ENCODE measurements at places on chromosomes 1 and 21. TPM values are rescaled to one million over a fixed set of nuclear protein-coding genes. Genes with fewer than 3 reads are reported as not detected.

CD247 gene
- 0.48 TPM for total RNA-seq

ASB17 gene
- total RNA-seq = not detected

AVPR1B gene
- not detected for total RNA-seq

ICOSLG gene
- total RNA-seq = 2.6 TPM

MXRA8 gene
- total RNA-seq = 2.2 TPM

ANGPTL3 gene
- total RNA-seq = 248 TPM

ZNF648 gene
- 0.39 TPM for total RNA-seq

OR6F1 gene
- not detected for total RNA-seq

TCHH gene
- total RNA-seq = 0.11 TPM

SAMD13 gene
- total RNA-seq = not detected

SH2D5 gene
- total RNA-seq = not detected

CYP4Z1 gene
- total RNA-seq = not detected

TMEM54 gene
- total RNA-seq = 7.0 TPM

TMPRSS3 gene
- 0.53 TPM for total RNA-seq

NEK2 gene
- 0.22 TPM for total RNA-seq

IFNGR2 gene
- 21.0 TPM for total RNA-seq

CCDC30 gene
- 0.93 TPM for total RNA-seq

TDRKH gene
- 2.0 TPM for total RNA-seq

MPZ gene
- 14.3 TPM for total RNA-seq

DEDD gene
- 17.0 TPM for total RNA-seq

TSHB gene
- not detected for total RNA-seq

TSSK3 gene
- total RNA-seq = 0.99 TPM

ADAR gene
- 105 TPM for total RNA-seq

SERTAD4 gene
- not detected for total RNA-seq

PDC gene
- not detected for total RNA-seq

SLC44A5 gene
- total RNA-seq = 0.86 TPM

CD101 gene
- total RNA-seq = 1.9 TPM

KIAA0319L gene
- 60.5 TPM for total RNA-seq

ACTN2 gene
- 0.43 TPM for total RNA-seq

RIMS3 gene
- total RNA-seq = 0.37 TPM

MSH4 gene
- not detected for total RNA-seq

ASTN1 gene
- 0.06 TPM for total RNA-seq

ADGRL4 gene
- 3.0 TPM for total RNA-seq

CFAP107 gene
- total RNA-seq = not detected

TMOD4 gene
- total RNA-seq = not detected

CACNA1S gene
- total RNA-seq = not detected

AJAP1 gene
- 0.35 TPM for total RNA-seq

IVL gene
- not detected for total RNA-seq

FCRL1 gene
- not detected for total RNA-seq

CNST gene
- 9.8 TPM for total RNA-seq

LAPTM5 gene
- 26.1 TPM for total RNA-seq

AMPD1 gene
- 0.13 TPM for total RNA-seq

CLCNKB gene
- total RNA-seq = not detected

TRIM67 gene
- not detected for total RNA-seq

PLA2G2C gene
- total RNA-seq = not detected

CFAP45 gene
- not detected for total RNA-seq

RIIAD1 gene
- total RNA-seq = not detected

TSPAN1 gene
- total RNA-seq = 6.3 TPM

SPRR2F gene
- not detected for total RNA-seq

AMIGO1 gene
- 2.9 TPM for total RNA-seq

TRIM46 gene
- not detected for total RNA-seq

SPTA1 gene
- 0.18 TPM for total RNA-seq

TAF13 gene
- total RNA-seq = 41.1 TPM

ANKRD45 gene
- total RNA-seq = not detected

GREM2 gene
- total RNA-seq = 11.6 TPM

GPR37L1 gene
- total RNA-seq = not detected

DIO1 gene
- 29.8 TPM for total RNA-seq

Data from right lobe of liver (tissue), 6 donors.